ENCODE measurements at places on chromosomes 6 and 20.
A peak's percentile ranks its signal among the peaks of the same experiment; 100 is the strongest.

- no peaks in the 10 kb centered on the region for H3K27me3 ChIP-seq
- no peak overlapping the region for H3K27ac ChIP-seq
- no peak overlapping the region for H3K4me3 ChIP-seq
- no peak for DNase-seq
- H3K4me1 ChIP-seq: no peaks in the 10 kb centered on the region
Observed at GRCh38 chr6:47169785-47170616, 127.9 kb upstream of the ADGRF1 start.

DNA sequence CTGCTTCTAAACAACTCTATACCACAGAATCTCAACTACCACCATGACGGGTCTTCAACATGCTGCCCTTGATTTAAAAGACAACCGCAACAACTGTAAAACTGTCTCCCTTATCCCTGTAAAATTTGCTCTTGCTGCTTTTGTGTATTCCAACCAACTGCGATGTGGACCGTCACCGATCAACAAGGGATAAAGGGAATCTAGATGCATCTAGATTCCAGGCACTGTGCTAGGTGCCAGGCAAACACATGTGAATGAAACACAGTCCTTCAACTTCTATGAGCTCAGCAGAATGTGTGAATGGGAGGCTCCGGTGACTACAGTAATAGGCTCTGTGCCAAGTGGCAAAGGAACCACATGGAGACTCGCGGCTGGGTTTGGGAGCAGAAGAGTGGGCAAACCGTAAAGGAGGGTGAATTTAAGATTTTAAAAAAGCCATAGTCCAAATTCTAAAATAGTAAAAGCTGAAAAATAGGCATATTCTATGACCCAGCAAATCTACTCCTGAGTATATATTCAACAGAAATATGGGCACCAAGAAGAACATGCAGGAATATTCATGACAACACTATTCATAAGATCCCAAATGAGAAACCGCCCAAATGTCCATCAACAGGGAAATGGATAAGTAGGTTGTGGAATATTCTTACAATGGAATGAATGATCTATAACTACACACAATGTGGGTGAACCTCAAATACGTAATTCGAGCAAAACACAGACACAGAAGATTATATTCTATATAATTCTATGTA is 3.7 kb upstream of the PRND start:
- no peak overlapping the region for H3K4me3 ChIP-seq
- peaks cover 9% of the 10 kb centered on the region for H3K4me1 ChIP-seq
- no peak for DNase-seq
- no peaks in the 10 kb centered on the region for H3K36me3 ChIP-seq
- H3K27ac ChIP-seq: no peak overlapping the region
- no peaks in the 10 kb centered on the region for H3K27me3 ChIP-seq

DNA sequence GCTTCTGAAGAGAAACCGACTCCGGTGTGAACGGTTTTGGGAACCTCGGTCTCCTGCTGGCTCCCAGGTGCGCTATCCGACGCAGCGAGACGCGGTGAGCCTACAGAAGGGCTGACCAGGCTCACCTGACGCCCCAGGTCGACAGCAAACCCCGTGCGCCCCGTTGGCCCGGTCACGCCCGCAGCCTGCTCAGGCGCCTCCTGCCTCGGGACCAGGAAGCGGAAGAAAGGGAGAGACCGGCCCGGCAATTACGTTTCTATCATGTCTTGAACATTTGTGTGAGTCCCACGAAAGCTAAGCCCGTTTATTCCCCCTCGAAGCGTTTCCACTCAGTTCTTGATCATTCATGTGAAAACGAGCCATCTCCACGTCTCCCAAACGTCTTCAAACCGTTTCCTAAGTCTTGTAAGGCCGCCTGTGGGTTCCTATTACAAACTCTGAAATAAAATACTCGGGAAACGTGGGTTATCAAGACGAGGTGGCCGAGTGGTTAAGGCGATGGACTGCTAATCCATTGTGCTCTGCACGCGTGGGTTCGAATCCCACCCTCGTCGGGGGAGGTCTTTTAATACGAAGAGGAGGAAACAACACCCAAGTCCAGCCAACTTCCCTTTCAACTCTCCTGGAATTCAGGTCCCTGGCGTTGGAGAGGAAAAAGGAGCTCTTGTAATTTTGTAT is 150.5 kb upstream of the PRSS16 start:
- H3K27ac ChIP-seq: no peak overlapping the region
- H3K27me3 ChIP-seq: no peaks in the 10 kb centered on the region
- H3K4me3 ChIP-seq: peak overlapping the region; percentile 32
- DNase-seq: no peak

DNA sequence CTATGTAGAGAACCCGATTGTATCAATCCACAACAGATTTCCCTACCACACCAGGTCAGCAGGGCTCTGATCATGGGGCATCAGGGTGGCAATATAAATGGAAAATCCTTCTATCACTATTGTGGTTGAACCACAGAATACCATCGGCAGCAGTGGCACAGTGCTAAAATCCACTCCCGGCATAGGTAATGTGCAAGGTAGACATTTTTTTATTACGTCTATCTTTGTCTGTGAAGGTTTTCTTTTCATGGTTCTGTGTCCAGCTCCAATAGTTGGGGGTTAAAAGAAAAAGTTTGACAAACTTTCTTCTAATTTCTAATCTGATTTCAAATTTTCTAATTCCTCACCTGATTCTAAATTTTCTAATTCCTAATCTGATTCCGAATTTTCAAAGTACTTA is 302.7 kb upstream of the PREP start:
- H3K36me3 ChIP-seq: no peaks in the 10 kb centered on the region
- no peaks in the 10 kb centered on the region for H3K4me1 ChIP-seq
- no peak overlapping the region for H3K27ac ChIP-seq

- no peaks in the 10 kb centered on the region for H3K36me3 ChIP-seq
- peaks cover 27% of the 10 kb centered on the region for H3K4me1 ChIP-seq
- peak overlapping the region; percentile 18 for H3K27ac ChIP-seq
- no peak for DNase-seq
- no peaks in the 10 kb centered on the region for H3K27me3 ChIP-seq
Observed at GRCh38 chr6:111468329-111469012, 14.5 kb downstream of the REV3L start.

DNA sequence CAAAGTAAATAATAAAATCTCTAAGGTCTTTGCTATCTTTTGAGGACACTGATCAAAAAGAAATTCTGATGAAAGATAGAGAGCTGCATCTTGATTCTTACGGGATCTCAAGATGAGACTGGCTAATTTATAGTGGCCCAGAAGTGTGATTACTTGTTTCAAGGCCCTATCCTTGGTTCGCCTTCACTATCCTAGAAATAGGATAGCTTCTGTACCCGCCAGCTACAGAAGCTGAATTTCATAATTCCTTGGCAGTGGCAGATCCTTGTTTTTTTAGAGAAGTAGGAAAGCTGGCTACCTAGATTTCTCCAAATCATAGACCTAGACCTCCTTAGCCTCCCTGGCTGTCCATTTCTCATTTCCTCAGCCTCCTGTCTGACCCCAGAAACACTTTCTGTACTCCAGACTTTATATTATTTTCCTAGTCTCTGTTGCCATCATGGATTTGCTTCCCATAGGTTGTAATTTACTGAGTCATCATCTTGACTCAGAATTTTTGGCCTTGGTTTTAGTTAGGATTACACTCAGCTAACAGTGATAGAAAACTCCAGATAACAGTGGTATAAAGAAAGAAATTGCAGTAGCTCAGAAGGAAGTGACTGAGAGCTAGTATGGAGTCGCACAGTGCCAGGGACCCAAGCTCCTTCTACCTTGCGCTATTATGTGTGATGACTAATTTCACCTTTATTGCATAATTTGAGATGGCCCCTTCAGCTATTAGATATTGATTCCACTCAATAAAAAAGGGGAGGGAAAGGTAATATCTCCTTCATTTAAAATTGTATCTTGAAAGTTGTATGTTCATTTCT is 27.7 kb downstream of the PHF3 start:
- H3K27ac ChIP-seq: no peak overlapping the region
- no peak for DNase-seq
- H3K27me3 ChIP-seq: no peaks in the 10 kb centered on the region
- H3K36me3 ChIP-seq: no peaks in the 10 kb centered on the region
